ENCODE measurements at places on chromosomes 1 and 21. TPM values are rescaled to one million over a fixed set of nuclear protein-coding genes. Genes with fewer than 3 reads are reported as not detected.

The CHI3L2 gene
- not detected for total RNA-seq

The ACOT7 gene
- total RNA-seq = 21.8 TPM

The SLC9C2 gene
- not detected for total RNA-seq

The FMOD gene
- not detected for total RNA-seq

The OR2M3 gene
- total RNA-seq = not detected

The SAMD13 gene
- 0.81 TPM for total RNA-seq

The GJA8 gene
- total RNA-seq = not detected

The S100A2 gene
- total RNA-seq = 11.7 TPM

The ACKR1 gene
- total RNA-seq = not detected

The LIX1L gene
- 52.2 TPM for total RNA-seq

The CRYAA gene
- total RNA-seq = not detected

Measured in osteocyte (in vitro differentiated cells).